H4 (cell line): ENCODE measurements at places on chromosomes 7 and 10. TPM values are rescaled to one million over a fixed set of nuclear protein-coding genes. Genes with fewer than 3 reads are reported as not detected.

ZNF853 gene
- total RNA-seq: 2.8 and 3.7 TPM in 2 replicates

CARD11 gene
- total RNA-seq: 0.04 TPM in 1 of 2 replicates, not detected in the other

NKX2-3 gene
- total RNA-seq: not detected in 2 replicates

CHN2 gene
- 4.7 and 17.2 TPM in 2 replicates for total RNA-seq

PLXDC2 gene
- total RNA-seq: 27.9 and 30.3 TPM in 2 replicates

DNA sequence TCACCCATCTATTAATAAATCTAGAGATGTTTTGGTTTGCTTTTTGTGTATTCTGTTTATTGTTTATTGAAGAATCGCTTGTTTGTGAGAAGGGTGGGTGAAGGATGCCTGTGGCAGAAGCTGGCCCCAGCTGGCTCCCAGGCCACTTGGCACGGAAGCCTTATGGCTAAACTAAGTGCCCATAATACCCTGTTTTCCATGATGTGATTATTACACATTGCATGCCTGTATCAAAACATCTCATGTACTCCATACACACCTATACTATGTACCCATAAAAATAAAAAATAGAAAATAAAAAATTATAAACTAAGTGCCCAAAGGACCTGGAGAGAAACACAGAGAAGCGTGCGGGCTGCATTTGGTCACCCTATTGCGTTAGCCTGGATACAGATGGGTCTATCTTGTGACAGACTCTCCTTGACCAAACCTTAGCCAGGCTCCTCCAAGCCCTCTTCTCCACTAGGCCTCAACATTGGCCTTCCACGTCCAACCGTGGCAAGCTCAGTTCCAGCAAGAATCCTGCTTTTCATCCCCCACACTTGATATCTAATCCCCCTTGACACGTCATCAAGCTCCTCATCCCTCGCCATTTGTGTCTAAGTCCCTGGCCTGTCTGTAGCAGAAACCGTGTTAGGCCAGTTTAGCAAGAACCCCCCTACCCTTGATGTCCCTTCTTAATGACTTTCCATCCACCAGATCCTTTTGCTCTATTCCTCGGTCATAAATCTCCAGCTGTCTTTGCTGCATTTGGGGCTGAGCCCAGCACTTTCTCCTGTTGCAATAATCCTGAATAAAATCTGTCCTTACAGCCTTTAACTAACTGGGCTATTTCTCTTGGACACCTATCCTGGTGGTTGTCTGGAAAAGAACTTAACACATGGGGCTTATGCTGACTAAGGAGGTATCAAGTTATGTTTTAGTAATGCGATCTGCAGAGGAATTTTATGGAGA is 245.2 kb downstream of the TNS3 start:
- DNase-seq: peak; percentile 82

- DNase-seq: no peak
Measured at GRCh38 chr7:44212581-44213184, 11.9 kb downstream of the YKT6 start.
